Body of pancreas (tissue), 4 donors: ENCODE measurements at places on chromosomes 6 and 20.

DNA sequence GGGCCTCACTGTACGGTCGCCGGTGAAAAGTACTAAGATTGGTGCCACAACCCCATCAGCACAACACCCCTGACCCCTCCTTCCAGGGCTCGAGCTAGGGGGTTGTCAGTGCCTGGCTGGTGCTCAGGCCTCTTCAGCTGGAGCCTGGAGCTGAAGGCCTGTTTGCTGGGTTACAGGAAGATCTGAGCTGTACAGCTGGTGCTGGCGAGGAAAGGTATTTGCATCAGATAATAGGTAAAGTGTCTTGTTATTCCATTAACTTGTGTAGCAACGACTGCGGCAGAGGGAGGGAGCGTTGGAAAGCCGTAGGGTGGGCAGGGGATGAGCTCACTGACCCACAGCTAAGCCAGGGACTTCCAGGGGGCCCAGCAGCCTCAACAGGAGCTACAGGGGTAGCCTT is 15.8 kb upstream of the SIRPA start:
- no peak for DNase-seq

DNA sequence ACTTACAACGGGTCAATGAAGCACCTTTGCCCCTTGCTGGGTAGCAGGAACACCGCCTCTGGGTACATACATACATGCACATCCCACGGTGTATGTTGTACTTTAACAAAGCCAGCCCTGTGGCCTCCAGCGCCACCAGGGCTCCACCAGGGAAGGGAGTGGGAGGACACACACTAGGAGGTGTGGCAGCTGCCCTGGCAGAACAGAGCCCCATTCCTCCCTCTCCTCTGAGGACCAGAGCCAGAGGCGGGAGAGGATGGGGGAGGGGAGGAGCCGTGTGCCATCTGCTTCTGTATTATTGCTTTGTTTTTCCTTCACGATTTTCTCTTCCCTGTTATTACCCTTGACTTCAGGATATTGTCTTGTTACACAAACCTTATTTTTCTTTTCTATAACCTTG is 105.8 kb upstream of the TRAF3IP2 start:
- peak; percentile 32 for DNase-seq

- DNase-seq = no peak
Observed at GRCh38 chr6:7426447-7427169, 37.0 kb downstream of the RIOK1 start.

DNA sequence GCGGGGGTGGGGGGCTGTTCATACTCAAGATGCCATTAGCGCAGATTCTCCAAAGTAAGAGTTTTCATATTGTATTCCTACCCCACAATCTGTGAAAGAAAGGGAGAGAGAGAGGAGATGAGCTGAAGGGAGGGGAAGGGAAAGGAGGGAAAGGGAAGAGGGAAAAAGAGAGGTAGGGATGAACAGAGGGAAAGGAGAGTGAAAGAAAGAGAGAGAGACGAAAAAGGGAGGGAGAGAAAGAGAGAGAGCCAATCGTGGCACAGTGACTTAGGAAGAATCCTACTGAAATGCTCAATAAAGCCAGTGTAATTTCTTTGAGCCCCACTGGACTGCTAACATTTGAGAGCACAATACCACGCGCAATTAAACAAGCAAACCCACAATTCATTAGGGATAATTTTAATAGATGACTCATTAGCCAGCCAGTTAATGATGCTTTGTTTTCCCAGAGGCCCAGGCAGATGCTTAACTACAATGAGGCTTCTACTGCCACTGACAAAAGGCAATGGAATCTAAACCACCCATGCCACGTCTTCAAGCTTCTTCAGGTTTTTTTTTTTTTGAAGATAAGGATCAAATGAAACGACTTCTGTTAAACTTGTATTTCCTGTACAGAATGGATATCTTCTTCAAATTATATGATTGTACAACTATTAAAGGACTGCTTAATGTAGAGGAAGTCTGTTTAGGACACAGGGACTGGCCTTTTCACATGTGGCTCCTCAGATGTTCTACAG is 306.8 kb downstream of the FOXC1 start:
- DNase-seq = no peak

DNA sequence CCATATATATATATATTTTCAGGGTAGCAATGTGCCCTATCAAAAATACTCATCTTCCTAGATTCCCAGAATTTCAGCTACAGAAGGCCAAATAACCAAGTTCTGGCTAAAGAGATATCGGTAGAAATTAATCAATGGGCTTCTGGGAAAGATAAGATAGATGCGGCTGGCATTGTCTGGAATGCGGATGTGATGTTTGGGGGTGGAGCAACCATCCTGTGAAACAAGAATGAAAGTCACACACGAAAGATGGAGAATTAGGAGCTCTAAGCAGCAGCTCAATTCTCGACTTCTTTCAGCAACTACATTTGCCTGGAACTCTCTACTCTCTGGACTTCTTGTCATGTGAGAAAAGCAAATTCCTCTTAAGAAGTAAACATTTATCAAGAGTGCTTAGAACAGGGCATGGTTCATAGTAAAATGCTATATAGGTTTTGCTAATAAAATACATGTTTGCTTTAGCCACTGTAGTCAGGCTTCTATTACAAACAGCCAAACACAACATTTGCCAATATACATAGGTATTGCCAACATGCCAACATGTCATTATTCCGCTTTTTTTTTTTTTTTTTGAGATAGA is 90.8 kb downstream of the CLIC5 start:
- no peak for DNase-seq

DNA sequence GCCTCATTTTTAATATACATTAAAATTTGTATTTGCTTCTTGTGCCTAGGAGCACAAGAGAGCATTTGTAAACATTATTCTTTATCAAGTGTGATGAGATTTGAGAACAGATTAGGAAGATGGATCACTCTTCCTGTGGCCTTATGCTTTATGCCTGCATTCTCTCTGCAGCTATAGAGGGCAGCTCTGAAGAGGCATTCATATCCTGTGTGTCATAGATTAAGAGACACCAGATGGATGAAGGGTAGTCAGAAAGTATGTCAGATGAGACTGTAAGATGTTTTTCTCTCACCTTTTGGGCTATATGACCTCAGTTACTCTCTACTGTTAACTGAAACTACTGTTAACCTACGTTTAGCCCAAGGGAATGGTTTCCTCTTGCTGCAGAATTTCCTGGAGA is 61.4 kb downstream of the DNAH8 start:
- no peak for DNase-seq

DNA sequence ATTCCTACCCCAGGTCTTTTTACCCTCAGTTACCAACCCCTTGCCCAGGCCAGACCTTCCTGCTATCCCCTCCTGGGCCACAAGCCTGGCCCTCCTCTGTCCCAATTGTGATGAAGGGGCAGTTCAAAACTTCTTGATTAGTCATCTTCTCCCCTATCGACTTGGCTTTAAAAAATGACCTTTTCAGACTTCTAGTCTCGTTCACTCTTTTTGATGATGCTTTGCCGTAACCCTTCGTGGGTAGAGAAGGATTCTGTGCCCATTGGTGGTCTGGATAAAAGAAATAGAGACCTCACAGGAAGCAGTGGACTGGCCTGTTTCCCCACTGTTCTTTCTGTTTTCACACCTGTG is 5.5 kb downstream of the VEGFA start:
- DNase-seq = no peak

GRCh38 chr20:33013701-33014326 is 6.3 kb downstream of the BPIFB2 start:
- no peak for DNase-seq

DNA sequence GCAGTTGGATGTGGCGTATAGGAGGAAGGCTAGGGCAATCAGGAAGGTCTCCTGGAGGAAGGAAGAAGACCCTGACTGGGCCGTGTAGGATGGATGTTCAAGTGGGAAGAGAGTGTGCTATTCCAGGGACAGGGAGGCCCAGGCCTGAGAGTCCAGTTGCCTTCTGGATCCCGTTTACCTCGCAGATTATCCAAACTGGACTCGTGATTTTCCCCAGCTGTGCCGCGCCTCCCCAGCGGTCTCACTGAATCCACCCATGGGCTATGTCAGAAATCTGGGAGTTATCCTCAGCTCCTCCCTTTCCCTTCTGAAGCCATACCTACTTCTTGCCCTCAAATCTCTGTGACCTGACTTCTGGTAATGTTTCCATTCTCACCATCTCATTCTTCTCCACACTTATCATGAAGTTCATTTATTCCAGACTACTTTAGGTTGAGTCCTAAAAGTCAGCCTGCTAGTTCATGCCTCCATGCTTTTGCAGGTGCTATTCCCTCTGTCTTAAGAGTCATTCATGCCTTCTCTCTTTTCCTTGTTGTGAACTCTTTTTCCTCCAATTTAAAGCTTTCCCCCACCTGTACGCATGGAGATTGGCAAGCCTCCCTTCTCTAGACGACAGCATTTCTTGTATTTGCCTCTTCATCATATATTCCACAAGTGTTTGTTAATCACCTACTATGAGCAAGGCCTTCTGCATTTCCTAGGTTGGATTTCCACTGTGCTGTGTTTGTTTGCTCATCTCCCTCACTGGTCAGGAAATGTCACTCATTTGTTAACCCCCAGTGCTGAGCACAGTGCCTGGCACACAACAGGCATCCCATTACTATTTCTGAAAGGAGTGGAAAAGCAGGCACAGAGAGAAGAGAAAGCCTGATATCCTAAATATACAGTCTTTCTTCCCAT is 2.7 kb downstream of the SDCBP2 start:
- peak; percentile 0 for DNase-seq

- no peak for DNase-seq
Observed at GRCh38 chr6:105814745-105815536, 271.2 kb upstream of the PRDM1 start.

DNA sequence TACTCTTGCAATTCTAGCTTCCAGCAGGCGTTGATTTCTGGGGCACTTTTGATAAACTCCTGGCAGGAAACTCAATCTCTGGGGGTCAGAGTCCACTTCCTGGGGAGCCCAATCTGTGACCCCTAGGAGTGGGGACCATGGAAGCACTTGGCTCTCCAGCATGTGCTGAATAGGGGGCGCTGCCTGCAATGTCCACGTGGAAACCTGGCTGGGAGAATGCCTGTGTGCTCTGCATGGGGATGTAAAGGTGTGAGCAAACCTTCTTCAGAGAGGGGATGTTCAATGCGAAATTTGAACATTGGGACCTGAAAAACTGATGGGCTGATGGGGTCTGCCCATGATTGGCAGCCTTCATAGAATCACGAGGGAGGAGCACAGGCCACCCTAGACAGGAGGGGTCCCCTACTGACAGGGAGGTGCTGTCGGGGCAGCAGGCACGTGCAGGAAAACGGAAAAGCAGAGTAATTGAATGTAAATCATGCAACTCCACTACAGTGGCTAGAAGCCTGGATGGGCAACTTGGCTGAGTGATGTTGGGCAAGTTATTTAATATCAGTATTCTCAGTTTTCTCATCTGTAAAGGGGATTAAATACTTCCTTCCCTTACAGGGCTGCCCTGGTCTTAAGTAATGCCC is 47.8 kb downstream of the CEP43 start:
- DNase-seq = no peak
